ENCODE measurements at places on chromosomes 3 and 15.

DNA sequence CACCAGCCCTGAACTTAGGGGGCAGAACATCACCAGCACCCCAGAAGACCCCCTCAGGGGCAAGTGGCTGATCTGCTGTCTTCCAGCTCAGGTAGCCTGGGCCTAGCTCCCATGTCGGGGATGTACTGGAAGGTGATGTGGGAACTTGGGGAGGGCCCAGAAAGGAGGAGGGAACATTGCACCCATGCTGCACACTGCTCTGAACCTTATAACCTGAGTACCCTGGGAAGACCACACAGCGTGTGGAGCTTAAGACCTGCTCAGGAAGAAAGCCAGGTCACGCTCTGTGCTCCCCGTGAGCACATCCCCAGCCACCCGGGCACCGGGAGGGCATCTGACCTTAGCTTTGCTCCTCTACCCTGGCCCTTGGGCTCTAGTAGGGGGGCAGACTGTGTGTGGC is 159.4 kb downstream of the ATP10A start:
- DNase-seq = no peak

DNA sequence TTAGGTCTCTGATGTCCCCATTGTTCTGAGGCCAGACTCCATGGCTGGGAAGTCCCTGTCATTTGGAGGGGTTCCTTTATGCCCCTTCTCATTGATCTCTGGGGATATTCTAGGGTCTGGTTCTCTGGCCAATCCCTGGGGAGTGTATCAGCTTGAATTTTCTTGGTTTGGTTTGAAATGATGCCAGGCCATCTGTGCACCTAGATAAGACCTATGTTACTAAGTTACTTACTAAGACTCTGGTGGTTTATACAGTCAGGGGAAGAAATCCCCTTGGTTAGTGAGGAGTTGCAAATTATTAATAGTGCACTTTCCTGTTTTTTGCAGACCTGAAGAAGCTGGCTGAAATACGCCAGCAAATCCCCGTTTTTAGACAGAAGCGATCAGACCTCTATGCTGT is 20.3 kb downstream of the NIT2 start:
- no peak for DNase-seq

GRCh38 chr3:72347819-72348319 is 500.4 kb downstream of the SHQ1 start:
- DNase-seq = peak; percentile 77

DNA sequence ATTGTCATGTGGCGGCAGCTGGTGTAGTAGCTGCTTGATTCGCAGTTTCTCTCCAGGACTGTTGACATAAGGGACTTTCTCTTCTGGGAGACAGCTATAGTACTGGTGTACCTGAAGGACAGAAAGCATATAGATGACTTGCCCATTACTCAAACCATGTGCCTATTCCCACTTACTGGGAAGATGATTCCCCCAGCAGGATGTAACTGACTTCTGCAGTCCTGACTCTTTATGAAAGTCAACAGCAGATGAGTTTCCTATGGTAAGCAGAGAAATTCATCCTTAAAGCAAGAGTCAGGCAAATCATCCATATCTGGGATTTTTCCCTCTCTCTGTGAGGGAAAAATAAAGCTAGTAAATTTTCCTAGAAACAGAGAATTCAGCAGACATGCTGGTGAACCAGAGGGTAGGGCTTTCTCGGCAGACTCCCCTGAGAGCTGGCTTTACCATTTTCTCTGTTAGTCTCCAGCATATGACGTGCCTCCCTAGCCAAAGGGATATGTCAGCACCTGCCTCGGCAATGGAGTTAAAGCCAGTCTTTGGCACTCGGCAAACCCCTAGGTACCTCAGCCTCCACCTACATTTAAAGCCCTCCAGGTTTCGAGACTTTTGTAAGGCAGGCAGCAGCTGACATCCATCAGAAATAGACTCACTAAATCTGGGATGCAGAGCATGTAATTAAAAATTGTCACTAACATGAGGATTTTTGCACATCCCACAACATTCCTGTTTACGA is 62.1 kb downstream of the PRICKLE2 start:
- no peak for DNase-seq

GRCh38 chr3:127824151-127824825 is 2.0 kb upstream of the MGLL start:
- no peak for DNase-seq

DNA sequence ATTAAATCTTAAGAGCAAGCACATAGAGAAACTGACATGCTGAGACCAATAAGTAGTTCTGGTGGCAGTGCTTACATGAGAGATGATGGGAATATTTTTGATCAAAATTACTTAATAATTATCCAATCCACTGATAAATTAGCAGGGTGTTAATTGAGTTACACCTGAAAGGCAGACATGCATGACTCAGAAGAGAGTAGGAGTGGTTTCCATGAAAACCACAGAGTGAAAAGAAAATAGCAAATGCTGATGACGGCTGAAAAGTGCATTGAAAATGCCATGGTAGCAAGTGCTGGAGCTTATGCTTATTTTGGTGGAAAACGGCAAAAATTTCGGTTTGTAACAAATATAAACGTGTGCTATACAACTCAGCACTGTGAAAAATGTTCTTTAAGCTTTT is 267.8 kb upstream of the LRRN1 start:
- DNase-seq = no peak
